ENCODE measurements at places on chromosomes 7 and 10.
A peak's percentile ranks its signal among the peaks of the same experiment; 100 is the strongest.

GRCh38 chr10:8269976-8270375, 215.5 kb downstream of the GATA3 start:
- no peak for DNase-seq

GRCh38 chr7:55016061-55016745, 2.6 kb upstream of the EGFR start:
- no peak for DNase-seq

DNA sequence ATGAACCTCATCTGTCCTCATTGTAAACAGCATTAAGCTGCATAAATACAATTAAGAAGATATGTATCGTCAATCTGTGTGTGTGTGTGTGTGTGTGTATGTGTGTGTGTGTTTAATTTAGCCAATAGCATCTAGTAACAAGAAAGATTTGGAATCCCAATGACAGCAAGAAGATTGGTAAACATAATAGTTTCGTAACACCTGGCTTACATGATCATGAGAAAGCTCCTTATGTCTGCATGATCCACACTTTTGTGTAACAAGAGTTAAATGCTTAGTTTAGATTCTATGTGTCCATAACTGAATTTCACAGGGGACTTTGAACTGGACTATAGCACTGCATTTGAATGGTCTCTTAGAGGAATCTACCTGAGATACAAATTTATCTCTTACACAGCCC, 191.0 kb upstream of the BET1 start:
- DNase-seq, result no peak

DNA sequence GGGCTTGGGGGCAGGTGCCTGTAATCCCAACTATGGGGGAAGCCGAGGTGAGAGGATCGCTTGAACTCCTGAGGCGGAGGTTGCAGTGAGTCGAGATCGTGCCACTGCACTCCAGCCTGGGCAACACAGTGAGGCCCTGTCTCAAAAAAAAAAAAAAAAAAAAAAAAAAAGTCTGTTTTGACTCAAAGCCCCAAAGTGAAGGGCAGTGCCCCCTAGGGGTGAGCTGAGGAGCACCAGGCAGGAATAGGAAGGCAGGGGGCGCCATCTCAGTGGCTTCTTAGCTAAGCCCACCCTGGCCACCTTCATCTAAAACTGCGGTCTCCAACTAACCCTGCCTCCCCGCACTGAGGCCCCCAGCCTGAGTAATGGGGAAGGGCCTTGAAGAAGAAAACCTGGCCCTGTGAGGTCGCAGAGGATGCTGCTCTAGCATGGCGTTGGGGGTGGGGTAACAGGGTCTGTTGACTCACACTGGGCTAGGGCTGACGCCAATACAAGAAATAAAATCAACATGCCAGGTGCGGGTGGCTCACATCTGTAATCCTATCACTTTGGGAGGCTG, 9.8 kb downstream of the PODXL start:
- DNase-seq, result peak; percentile 38

DNA sequence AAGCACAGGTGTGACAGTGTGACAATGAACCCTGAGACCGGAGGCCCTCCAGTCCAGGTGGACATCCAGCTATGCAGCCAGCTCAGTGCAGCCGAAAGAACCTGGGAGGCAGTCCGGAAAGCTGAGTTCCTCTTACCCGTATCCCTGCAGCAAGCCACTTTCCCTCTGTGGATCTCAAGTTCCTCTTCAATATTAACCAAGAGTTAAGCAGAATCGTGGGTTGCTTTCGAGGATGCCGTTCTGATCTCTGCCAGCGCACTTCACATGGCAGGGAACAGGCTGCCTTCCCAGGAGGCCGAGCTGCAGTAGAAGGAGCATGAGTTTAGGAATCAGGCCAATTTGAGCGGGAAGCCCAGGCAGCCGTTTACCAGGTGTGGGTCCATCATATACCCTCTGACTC, 591.6 kb downstream of the SDK1 start:
- no peak for DNase-seq

DNA sequence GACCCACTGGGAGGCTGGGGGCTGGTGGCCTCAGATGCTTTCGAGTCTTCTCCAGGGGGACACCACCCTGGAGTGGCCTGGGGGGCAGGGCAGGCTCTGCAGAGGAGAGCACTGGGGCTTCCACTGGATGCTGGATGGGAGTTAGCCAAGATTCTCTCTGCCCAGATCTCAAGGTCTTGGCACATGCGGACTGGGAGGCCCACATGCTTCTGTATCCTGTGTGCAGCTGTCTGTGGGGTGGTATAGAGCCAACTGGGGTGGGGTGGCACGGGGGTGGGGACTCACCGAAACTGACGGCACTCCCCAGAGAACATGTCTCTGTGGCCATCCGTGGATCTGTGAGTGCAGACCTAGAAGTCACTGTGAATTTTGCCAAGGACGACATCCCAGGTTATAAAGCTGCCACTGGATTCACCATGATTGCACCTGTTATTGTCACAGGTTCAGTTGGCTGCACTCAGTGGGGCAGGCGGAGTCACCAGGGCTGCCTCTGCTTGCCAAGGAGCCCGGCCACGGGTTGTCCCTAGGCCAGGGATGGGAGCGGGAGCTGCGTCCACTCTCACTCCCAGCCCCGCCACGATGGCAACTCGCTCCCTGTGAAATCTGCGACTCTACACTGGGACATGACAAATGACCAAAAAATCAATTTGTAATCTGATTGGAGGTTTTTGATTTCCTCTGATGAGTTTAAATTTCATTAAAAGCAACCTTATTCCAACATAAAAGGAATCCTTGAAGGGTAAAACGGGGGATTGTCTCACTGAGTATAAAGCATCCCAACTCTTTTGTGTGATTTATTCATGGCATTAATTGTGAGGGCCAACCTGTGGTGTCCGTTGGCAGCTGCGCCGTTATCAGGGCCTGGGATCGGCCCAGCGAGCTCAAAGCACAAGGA, 131.3 kb downstream of the EBF3 start:
- DNase-seq, result no peak

GRCh38 chr7:92848441-92848840, 12.1 kb upstream of the CDK6 start:
- no peak for DNase-seq

All from T-helper 17 cell (primary cell).